ENCODE measurements at places on chromosomes 6 and 20. TPM values are rescaled to one million over a fixed set of nuclear protein-coding genes. Genes with fewer than 3 reads are reported as not detected.

GRCh38 chr6:74170118-74170517, 474.1 kb downstream of the CD109 start:
- H3K27me3 ChIP-seq, result no peaks in the 10 kb centered on the region
- no peak for DNase-seq
- H3K4me1 ChIP-seq, result no peaks in the 10 kb centered on the region
- no peaks in the 10 kb centered on the region for H3K36me3 ChIP-seq
- H3K27ac ChIP-seq, result no peak overlapping the region

DNA sequence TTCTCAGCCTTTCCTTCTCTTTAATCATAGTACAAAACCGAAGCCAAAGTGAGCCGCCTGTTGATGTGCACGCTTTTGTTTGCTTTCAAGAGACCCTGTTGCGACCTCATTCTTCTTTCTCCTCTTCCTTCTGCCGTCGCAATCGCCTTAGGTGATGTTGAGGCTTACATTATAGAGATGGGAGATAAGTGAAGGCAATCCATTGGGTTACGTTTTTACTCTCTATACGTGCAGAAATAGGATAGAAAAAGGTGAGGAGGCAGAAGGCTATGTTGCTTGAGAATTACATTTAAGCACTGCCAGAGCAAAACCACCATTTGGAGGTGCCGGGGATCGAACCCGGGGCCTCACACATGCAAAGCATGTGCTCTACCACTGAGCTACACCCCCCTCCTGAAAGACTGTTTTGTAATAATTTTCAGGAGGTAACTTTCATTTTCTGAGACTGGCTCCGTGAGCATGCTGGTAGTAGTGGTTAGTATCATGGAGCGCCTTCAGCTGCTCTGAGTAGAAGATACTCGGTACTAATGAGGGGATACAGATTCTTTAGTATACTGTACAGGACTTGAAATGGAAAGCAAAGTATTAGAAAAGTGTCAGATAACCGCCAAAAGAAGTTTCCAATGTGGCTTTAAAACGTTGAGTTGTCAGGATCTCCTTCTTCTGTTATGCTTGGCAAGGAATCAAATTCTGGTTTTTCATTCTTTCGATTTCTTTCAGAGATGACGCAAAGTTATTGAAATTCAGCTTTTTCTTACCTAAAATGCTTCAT, 165.6 kb downstream of the TRIM27 start:
- no peak for DNase-seq
- H3K4me3 ChIP-seq, result no peak overlapping the region
- H3K27me3 ChIP-seq, result peaks cover 7% of the 10 kb centered on the region
- H3K36me3 ChIP-seq, result no peaks in the 10 kb centered on the region
- H3K4me1 ChIP-seq, result no peaks in the 10 kb centered on the region

- H3K36me3 ChIP-seq, result no peaks in the 10 kb centered on the region
- no peaks in the 10 kb centered on the region for H3K27me3 ChIP-seq
- no peak overlapping the region for H3K4me3 ChIP-seq
- H3K4me1 ChIP-seq, result no peaks in the 10 kb centered on the region
These were observed 28.3 kb upstream of the CARMIL1 start for GRCh38 chr6:25250878-25251277.

HLA-DQA2 gene
- 1.4 TPM for total RNA-seq

TSPO2 gene
- not detected for total RNA-seq

- H3K4me1 ChIP-seq, result peaks cover 3% of the 10 kb centered on the region
- H3K36me3 ChIP-seq, result no peaks in the 10 kb centered on the region
- H3K4me3 ChIP-seq, result no peak overlapping the region
These were observed 30.0 kb downstream of the TFAP2A start for GRCh38 chr6:10384610-10385523.

DNA sequence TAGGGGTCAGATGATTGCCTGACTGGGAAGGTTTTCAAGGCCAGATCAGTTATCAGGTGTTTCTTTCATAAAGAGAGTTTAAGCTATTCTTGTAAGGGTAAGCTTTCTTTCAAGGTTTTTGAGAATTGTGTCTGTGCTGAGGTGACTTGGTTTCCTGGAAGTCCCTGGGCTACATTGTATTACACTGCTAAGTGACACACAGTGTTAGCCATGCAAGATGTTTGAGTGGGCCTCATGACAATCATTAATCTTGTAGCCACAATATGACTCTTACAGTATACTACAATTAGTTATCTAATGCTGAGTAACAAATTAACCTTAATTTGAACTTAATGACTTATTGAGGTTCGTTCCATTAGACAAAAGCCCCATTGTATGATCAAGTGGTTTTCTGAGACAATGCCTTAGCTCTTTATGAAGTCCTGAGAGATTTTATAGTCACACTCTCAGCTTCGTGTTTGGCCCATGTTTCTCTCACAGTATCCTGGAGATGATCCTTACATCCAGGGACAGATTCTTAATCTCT, 186.7 kb downstream of the RPS12 start:
- H3K27ac ChIP-seq, result no peak overlapping the region
- no peaks in the 10 kb centered on the region for H3K36me3 ChIP-seq
- DNase-seq, result no peak
- no peaks in the 10 kb centered on the region for H3K27me3 ChIP-seq
- no peak overlapping the region for H3K4me3 ChIP-seq

TTK gene
- total RNA-seq, result 1.2 TPM

DNA sequence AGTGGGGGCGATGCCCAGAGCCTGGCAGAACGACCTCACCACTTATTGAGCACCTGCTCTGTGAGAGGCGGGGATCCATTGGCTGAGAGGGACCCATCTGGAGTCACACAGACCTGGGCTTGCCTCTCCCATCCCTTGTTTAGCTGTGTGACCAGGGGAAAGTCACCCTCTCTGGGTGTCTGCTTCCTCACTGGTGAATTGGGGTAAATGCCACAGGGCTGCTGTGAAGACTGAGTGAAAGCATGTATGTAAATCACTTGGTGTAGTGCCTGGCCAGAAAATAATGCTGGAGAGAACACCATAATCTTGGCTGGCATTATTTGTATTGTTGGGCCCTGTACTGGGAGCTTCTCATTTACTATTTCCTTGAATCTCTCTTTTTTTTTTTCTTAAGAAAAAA, 83.4 kb upstream of the PRL start:
- no peak overlapping the region for H3K4me3 ChIP-seq
- DNase-seq, result no peak
- H3K36me3 ChIP-seq, result no peaks in the 10 kb centered on the region

GRCh38 chr6:14396826-14397517, 279.4 kb downstream of the CD83 start:
- H3K4me1 ChIP-seq, result peaks cover 10% of the 10 kb centered on the region
- H3K27me3 ChIP-seq, result no peaks in the 10 kb centered on the region
- DNase-seq, result peak; percentile 15
- no peak overlapping the region for H3K27ac ChIP-seq
- H3K36me3 ChIP-seq, result no peaks in the 10 kb centered on the region

DNA sequence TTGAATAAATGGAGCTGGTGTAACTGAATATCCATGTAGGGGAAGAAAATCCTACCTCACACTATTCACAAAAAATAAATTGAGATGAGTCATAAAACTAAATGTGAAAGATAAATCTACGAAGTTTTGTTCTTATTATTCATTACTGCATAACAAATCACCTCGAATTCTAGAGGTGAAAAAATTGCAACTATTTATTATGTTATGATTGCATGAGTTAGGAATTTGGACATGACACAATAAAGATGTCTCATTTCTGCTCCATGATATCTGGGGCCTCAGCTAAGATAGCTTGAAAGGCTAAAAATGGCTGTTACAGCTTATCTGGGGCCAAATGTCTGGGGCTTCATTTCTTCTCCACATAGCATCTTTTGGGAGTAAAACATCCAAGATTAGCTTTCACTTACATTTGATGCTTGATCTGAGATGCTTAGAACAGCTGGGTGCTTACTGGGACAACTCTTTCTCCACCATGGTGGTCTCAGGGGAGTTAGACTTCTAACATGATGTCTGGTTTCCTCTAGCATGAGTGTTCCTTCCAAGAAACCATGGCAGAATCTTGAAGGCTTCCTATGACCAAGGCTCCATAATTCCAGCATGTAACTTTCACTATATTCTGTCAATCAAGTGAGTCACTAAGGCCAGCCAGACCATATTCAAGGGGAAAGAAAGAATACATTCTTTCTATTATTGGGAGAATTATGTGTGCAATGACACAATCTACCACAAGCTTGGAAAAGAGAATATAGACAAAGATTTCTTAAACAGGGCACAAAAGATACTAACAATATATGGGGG, 30.1 kb downstream of the OR2B6 start:
- H3K27ac ChIP-seq, result no peak overlapping the region
- no peaks in the 10 kb centered on the region for H3K36me3 ChIP-seq
- no peak for DNase-seq
- H3K4me1 ChIP-seq, result no peaks in the 10 kb centered on the region

DNA sequence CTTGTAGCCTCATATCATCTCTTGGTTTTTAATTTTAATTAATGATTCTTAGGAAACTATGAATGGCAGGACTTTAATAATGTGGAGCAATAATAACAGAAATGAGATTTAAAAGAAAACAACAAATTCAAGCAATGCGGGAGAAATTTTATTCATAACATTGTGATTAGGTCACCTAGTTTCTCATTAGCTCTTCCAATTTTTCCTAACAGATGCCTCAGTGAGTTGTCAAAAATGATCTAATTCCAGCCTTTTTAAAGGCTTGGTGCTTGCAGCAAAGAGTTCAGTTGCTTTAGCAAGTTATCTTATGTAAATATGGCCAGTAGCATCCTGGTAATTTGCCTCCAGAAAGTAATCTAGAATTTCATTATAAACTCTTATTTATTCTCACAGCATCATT, 20.4 kb downstream of the PDE7B start:
- no peaks in the 10 kb centered on the region for H3K27me3 ChIP-seq
- peaks cover 10% of the 10 kb centered on the region for H3K4me1 ChIP-seq
- no peaks in the 10 kb centered on the region for H3K36me3 ChIP-seq
- no peak overlapping the region for H3K27ac ChIP-seq

FGD2 gene
- total RNA-seq, result 14.1 TPM

GRCh38 chr20:43584448-43585136, 6.1 kb upstream of the IFT52 start:
- no peak for DNase-seq
- no peak overlapping the region for H3K4me3 ChIP-seq
- no peaks in the 10 kb centered on the region for H3K36me3 ChIP-seq
- no peaks in the 10 kb centered on the region for H3K27me3 ChIP-seq
- peaks cover 7% of the 10 kb centered on the region for H3K4me1 ChIP-seq

DNA sequence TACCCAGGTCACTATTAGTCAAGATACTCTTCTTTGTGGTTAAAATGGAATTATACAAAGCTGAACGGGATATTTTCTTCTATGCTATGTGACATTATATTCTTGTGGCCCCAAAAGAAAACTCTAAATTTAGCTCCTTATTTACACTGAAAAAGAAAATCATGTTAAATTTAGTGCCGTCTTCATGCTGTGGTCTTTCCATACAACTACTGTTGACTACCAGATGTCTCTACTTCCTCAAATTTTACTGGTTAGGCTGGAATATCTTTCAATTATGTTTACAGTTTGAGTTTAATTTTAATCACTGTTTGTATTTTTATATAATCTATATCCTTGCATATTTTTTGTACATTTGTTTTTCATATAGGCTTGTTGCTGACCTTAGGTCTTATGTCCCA, 95.6 kb upstream of the FOXO3 start:
- H3K4me3 ChIP-seq, result no peak overlapping the region
- H3K36me3 ChIP-seq, result no peaks in the 10 kb centered on the region
- no peak overlapping the region for H3K27ac ChIP-seq
- no peaks in the 10 kb centered on the region for H3K4me1 ChIP-seq

TXLNB gene
- 0.50 TPM for total RNA-seq

- H3K36me3 ChIP-seq, result no peaks in the 10 kb centered on the region
- H3K27me3 ChIP-seq, result no peaks in the 10 kb centered on the region
- H3K27ac ChIP-seq, result no peak overlapping the region
- no peaks in the 10 kb centered on the region for H3K4me1 ChIP-seq
These were observed 40.8 kb upstream of the MAN1A1 start for GRCh38 chr6:119390247-119390793.

GRCh38 chr20:13423472-13424173, 202.5 kb downstream of the ISM1 start:
- no peaks in the 10 kb centered on the region for H3K36me3 ChIP-seq
- H3K27ac ChIP-seq, result no peak overlapping the region
- no peak overlapping the region for H3K4me3 ChIP-seq
- DNase-seq, result no peak

DNA sequence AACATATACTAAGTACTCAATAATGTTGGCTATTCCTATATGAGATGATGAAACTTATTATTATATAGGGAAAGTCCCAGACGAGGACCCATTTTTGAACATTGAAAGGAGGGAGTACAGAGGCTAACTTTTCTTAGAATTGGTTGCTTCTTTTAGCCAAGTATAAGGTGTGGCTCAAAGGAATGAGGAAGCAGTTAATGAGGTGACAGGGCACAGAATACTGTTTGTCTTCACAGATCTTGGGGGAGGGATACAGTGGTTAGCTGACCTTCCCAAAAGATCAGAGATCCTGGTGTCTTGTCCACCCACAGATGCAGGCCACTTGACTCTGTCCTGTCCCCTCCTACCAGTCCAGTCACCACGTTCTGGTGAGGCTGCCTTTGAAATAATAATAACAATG, 67.8 kb upstream of the EPB41L1 start:
- no peak overlapping the region for H3K4me3 ChIP-seq
- no peaks in the 10 kb centered on the region for H3K36me3 ChIP-seq
- DNase-seq, result no peak
- H3K27me3 ChIP-seq, result peaks cover 7% of the 10 kb centered on the region

All from natural killer cell (primary cell).